ENCODE measurements at places on chromosomes 7 and 10.
A peak's percentile ranks its signal among the peaks of the same experiment; 100 is the strongest.

DNA sequence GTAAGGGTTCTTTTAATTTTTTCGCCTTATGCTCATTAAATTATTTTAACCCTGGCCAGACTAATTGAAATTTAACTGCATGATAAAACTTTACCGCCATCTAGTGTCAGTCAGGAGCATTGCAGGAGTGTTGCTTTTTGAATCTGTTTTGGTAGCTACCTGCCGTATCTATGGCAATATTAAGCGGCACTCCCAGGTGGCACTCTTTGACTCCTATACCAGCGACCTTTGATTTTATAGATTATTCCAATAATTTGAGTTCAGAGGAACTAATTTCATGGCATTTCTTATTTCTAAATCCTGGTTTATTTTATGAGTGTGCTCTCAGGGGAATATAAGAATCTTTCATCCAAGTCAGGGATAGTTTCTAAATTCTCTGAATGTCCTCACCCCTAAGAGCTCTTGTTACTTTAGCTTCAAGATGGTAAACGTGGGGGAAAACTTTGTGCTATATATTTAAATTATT, 198.9 kb downstream of the REEP3 start:
- peak; percentile 66 for DNase-seq

DNA sequence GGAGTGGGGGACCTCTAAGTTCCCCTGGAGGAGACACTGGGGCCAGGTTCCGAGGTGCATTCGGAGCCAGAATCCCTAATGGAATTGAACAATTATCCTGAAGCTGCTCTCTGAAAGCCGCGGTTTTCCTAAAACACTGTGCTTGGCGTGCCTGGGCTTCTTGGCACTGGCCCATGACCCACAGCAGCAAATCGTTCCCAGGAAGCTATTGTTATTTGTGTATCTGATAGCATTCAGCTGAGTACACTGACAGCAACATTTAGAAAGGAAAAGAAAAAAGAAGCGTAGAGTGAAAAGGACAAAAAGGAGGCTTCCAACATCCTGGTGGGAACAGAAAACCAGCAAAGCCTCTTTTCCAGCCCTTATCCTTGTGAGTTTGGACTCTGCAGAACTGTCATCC, 339.8 kb downstream of the FRMD4A start:
- no peak for DNase-seq

GRCh38 chr7:20129920-20130319, 87.3 kb downstream of the MACC1 start:
- DNase-seq = no peak

- DNase-seq = no peak
These were observed 17.9 kb upstream of the MTERF1 start for GRCh38 chr7:91898240-91898992.

DNA sequence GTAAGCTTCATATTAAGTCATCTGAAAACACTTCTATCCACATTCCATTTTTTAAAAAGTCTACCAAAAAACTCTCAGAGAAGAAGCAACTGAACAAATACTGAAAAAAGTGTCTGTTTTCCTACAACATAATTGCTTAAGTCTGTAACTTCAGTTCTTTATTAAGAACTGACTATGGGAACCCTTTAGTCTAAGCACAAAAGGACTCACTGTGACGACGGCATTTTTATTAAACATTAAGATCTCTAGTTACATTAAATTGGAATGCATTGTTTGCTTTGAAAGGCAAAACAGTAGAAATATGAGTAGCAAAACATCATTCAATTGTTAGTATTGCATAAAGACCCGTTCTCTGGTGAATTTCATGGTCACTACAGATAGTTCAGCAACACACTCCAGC, 5.8 kb upstream of the FAM3C start:
- DNase-seq = no peak

DNA sequence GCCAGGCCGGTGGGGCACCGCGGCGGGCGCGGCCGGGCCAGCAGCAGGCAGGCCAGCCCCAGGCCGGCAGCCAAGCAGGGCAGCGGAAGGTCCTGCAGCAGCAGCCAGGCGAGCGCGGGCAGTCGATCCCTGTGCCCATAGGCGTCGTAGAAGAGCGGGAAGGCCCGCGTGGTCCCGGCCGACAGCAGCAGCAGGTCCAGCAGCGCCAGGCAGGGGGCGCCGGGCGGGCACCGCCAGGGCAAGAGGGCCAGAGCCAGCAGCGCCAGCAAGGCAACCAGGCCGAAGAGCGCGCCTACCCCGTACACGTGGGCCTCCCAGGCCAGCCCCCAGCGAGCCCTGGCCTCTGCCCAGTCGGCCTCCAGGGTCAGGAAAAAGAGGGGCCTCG, 8.4 kb upstream of the RBM28 start:
- DNase-seq = peak; percentile 22

GRCh38 chr10:101182936-101183335, 46.3 kb downstream of the LBX1 start:
- DNase-seq = no peak

DNA sequence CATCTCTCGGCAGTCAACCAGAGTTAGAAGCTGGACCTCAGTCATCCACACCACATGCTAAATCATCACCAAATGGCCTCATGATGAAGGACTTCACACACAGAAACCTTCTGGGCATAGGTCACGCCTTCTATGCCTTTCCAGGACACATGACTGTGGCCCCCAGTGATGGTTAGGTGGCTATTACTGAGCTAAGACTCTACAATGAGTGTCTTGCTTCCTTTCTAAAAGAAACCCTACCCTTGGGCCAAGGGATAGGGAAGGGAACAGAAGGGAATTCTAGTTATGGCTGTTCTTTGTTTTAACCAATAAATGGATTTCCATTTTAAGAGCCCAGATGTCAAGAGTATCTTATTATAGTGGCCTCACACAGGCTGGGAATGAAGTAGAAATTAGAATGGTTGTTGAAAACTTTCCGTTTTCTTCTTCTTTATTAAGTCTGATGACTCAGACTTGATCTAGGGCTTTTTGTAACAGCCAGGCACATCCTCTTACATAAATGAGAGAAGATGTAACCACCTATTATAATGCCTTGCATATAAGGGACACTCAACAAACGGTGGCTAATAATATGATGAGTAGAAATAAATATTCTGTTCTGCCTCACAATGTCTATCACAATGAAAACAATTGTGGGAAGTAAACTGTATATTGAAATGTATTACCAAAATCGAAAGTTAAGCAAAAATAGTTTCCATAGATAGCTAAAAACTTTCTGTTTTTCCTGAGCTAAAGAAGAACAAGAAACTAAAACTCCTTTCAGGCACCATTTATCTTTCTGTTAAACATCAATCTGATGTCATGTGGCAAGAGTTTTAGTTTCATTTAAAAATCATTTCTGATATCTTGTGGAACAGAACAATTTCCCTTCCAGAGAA, 62.5 kb upstream of the TOMM7 start:
- no peak for DNase-seq

GRCh38 chr7:148962823-148963582, 65.3 kb downstream of the PDIA4 start:
- peak; percentile 72 for DNase-seq

GRCh38 chr7:119988401-119988800, 284.6 kb upstream of the KCND2 start:
- DNase-seq = no peak

DNA sequence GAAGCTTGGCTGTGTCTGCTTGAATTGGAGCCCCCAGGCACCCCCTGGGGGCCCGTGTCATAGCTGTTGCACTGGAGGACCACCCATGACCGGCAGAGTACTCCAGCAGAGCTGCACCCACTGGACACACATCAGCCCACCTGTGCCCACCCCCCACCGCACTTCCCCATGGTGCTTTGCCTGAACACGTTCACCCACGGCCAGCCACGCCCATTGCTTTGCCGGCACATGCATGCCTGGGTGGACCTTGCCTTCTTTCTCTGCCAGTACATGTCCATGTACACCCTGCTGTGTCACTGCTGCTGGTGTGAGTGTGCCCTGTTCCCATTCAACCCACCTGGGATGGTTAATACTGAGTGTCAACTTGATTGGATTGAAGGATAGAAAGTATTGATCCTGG, 88.7 kb downstream of the SAMD9 start:
- no peak for DNase-seq
